Activated CD8-positive, alpha-beta memory T cell treated with anti-CD3 and anti-CD28 coated beads for 48 hours (primary cell): ENCODE measurements at places on chromosomes 4 and X.

GRCh38 chrX:66675541-66675940 is 36.7 kb upstream of the EDA2R start:
- DNase-seq: no peak

- DNase-seq: no peak
These were observed 86.3 kb upstream of the CLDN34 start for GRCh38 chrX:9880870-9881269.

GRCh38 chr4:108890484-108890881 is 127.6 kb upstream of the ETNPPL start:
- DNase-seq: no peak

DNA sequence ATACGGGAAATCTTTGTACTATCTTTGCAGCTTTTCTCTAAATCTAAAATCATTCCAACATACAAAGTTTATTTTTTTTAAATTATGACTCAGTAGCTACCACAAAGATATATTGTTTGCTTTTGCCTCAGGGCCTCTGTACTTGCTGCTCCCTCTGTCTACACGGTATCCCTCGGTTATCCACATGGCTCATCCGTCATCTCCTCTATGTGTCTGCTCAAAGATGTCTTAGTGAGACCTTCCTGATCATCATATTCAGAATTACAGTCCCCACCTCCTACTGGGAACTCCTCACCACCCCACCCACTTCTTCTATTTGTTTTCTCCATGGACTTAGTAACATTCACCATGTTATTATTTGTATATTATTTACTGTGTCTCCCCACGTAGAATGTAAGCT is 107.8 kb downstream of the PARM1 start:
- no peak for DNase-seq

- no peak for DNase-seq
These were observed 21.0 kb downstream of the SAT1 start for GRCh38 chrX:23803931-23804381.

- DNase-seq: no peak
These were observed 887.3 kb upstream of the DIAPH2 start for GRCh38 chrX:95797344-95797743.
